ENCODE measurements at places on chromosomes 5 and 9.

DNA sequence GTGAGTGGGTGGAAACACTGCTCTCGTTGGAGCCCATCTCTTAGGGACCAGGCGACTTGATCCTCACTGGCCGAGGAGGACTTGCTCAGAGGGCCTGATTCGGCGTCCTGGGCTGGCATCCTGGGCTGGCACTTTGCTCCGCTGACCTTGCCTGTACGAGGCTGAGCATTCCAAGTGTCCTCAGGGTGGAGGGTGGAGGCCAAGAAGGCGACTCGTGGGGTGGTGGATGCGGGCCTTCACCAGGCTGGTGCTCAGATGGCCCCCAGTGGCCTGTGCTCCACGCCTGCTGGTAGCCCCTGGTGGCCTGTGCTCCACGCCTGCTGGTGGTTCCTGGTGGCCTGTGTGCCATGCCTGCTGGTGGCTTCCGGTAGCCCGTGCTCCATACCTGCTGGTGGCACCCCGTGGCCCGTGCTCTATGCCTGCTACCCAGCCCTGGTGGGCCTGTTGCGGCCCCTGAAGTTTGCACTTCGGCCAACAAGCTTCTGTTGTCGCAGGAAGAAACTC, 42.9 kb downstream of the PHF2 start:
- H3K27me3 ChIP-seq = no peaks in the 10 kb centered on the region
- H3K36me3 ChIP-seq = no peaks in the 10 kb centered on the region
- H3K4me1 ChIP-seq = no peaks in the 10 kb centered on the region
- DNase-seq = no peak
- no peak overlapping the region for H3K4me3 ChIP-seq

GRCh38 chr5:126125407-126125806, 297.8 kb upstream of the GRAMD2B start:
- DNase-seq = no peak
- H3K36me3 ChIP-seq = no peaks in the 10 kb centered on the region
- no peak overlapping the region for H3K4me3 ChIP-seq
- H3K4me1 ChIP-seq = peaks cover 27% of the 10 kb centered on the region
- H3K27ac ChIP-seq = peak overlapping the region; percentile 65
- no peaks in the 10 kb centered on the region for H3K27me3 ChIP-seq

DNA sequence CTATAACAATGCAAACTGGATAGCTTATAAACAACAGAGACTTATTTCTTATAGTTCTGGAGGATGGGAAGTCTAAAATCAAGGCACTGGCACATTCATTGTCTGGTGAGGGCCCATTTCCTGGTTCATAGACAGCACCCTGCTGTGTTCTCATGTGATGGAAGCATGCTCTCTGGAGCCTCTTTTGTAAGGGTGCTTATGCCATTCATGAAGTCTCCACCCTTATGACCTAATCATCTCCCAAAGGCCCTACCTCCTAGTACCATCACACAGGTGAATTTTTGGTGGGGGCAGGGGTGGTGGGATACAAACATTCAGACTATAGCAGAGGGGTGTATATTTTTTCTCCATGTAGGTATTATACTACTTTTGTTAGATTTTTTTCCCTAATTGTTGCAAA, 92.4 kb downstream of the UNC13B start:
- no peaks in the 10 kb centered on the region for H3K36me3 ChIP-seq
- no peak overlapping the region for H3K4me3 ChIP-seq
- H3K27me3 ChIP-seq = no peaks in the 10 kb centered on the region
- no peaks in the 10 kb centered on the region for H3K4me1 ChIP-seq
- no peak overlapping the region for H3K27ac ChIP-seq

DNA sequence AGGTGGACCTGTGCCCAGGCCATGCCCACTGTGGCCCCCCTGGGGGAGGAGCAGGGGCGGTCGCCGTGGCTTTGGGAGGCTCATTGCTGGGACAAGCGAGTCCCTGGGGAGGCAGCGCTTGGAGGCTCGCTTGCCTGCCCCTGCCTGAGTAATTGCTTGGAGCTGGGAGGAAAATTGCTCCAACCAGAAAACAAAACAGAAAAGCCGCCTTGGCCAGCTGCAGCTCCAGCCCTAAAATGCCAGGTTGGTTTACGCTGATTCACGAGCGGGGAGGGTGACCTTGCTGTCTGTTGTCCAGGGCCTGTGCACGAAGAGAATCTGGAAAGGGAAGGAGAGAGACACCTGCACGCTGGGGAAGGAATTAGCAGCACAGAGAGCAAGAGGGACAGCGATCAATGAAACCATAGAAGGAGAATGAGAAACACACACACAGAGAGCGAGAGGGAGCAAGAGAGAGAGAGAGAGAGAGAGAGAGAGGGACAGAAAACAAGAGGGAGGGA, 25.3 kb downstream of the NTNG2 start:
- no peak for DNase-seq
- no peaks in the 10 kb centered on the region for H3K36me3 ChIP-seq
- no peak overlapping the region for H3K4me3 ChIP-seq
- H3K27me3 ChIP-seq = peaks cover 51% of the 10 kb centered on the region

- H3K4me3 ChIP-seq = no peak overlapping the region
- no peak for DNase-seq
- H3K4me1 ChIP-seq = no peaks in the 10 kb centered on the region
- no peaks in the 10 kb centered on the region for H3K36me3 ChIP-seq
Observed at GRCh38 chr9:69317081-69317480, 7.9 kb upstream of the ENTREP1 start.

- H3K27ac ChIP-seq = no peak overlapping the region
- H3K4me3 ChIP-seq = no peak overlapping the region
- no peaks in the 10 kb centered on the region for H3K27me3 ChIP-seq
- H3K4me1 ChIP-seq = no peaks in the 10 kb centered on the region
- H3K36me3 ChIP-seq = no peaks in the 10 kb centered on the region
Observed at GRCh38 chr5:97443740-97444139, 260.7 kb upstream of the RIOK2 start.

DNA sequence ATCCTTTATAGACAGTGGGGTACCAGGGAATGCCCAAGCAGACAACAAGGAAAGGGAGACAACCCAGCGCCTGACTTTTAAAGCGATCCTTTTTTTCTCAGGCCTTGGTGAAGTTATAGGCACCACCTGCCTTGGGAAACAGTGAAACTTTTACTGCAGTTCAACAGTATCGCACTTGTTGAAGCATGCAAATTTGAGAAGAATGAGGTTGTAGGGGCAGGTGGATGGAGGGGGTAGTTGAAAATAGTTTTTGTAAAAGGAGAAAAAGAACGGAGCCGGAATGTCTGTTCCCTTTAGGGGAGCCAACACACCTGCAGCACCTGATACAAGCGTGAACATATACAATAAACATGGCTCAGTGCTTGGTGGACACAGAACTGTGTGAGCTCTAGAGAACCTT, 190.2 kb upstream of the NR3C1 start:
- H3K4me3 ChIP-seq = no peak overlapping the region
- DNase-seq = no peak
- H3K27me3 ChIP-seq = no peaks in the 10 kb centered on the region
- no peak overlapping the region for H3K27ac ChIP-seq
- peaks cover 48% of the 10 kb centered on the region for H3K4me1 ChIP-seq

GRCh38 chr9:107760469-107761242, 271.1 kb upstream of the KLF4 start:
- peaks cover 2% of the 10 kb centered on the region for H3K4me1 ChIP-seq
- no peak overlapping the region for H3K27ac ChIP-seq
- no peaks in the 10 kb centered on the region for H3K27me3 ChIP-seq
- no peak overlapping the region for H3K4me3 ChIP-seq

DNA sequence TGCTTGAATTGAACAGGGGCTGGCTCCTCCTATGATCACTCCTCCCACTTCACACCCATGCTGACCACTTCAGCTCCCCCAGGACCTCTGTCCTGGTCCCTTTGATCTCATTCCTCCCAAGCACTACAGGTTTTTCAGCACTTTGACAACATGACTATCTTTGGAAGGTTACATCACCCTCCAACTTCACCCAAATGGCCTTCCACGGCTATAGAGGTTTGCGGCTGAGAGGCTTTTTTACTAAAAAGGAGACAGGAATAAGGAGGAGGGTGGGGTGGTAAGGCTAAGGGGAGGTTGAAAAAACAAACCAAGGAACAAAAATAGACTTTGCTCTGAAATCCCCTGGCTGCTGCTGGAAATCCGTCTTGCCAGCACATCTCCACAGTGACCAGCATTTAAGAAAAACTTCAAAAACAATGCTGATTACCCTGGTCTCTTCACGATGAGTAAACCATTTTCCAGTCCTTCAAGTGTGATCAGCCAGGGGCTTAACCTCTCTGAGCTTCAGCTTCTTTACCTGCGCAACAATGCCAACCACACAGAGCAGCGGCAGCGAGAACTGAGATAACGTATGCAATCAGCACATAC, 102.7 kb downstream of the DPYSL3 start:
- peaks cover 59% of the 10 kb centered on the region for H3K4me1 ChIP-seq
- peaks cover 76% of the 10 kb centered on the region for H3K36me3 ChIP-seq
- peak overlapping the region; percentile 78 for H3K27ac ChIP-seq
- peak; percentile 79 for DNase-seq
- H3K27me3 ChIP-seq = no peaks in the 10 kb centered on the region

GRCh38 chr5:114789773-114790402, 379.8 kb downstream of the TRIM36 start:
- no peaks in the 10 kb centered on the region for H3K27me3 ChIP-seq
- H3K36me3 ChIP-seq = no peaks in the 10 kb centered on the region
- no peaks in the 10 kb centered on the region for H3K4me1 ChIP-seq
- no peak overlapping the region for H3K27ac ChIP-seq

GRCh38 chr9:7533376-7534090, 266.0 kb downstream of the DMAC1 start:
- H3K27ac ChIP-seq = no peak overlapping the region
- no peaks in the 10 kb centered on the region for H3K36me3 ChIP-seq

- H3K36me3 ChIP-seq = no peaks in the 10 kb centered on the region
- no peaks in the 10 kb centered on the region for H3K27me3 ChIP-seq
- DNase-seq = no peak
- H3K4me1 ChIP-seq = peaks cover 10% of the 10 kb centered on the region
- H3K27ac ChIP-seq = no peak overlapping the region
Observed at GRCh38 chr5:57986761-57987341, 473.0 kb downstream of the PLK2 start.

DNA sequence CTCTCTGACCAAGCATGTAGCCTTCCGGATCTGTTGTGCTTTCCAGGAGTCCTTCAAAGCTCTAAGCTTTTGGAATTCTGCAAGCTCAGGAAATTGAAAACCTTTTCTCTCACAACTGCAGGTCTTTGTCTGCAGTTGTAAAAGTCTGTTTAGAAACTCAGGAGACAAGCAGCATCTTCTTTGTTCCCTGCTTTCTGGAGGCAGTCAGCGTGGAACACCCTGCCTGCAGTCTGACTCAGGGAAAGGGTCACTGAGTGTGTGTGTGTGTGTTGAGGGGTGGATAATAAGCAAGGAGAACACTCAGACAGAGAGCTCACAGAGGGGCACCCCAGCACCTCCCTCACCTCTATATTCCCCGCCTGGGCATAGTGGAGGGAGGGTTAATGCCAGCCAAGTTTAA, 29.1 kb downstream of the KCNIP1 start:
- H3K27ac ChIP-seq = no peak overlapping the region
- no peak for DNase-seq
- H3K4me3 ChIP-seq = no peak overlapping the region
- no peaks in the 10 kb centered on the region for H3K27me3 ChIP-seq
- H3K36me3 ChIP-seq = no peaks in the 10 kb centered on the region

GRCh38 chr5:95866435-95867040, 44.0 kb upstream of the GLRX start:
- H3K36me3 ChIP-seq = no peaks in the 10 kb centered on the region
- H3K4me1 ChIP-seq = peaks cover 12% of the 10 kb centered on the region
- H3K27me3 ChIP-seq = no peaks in the 10 kb centered on the region
- H3K27ac ChIP-seq = no peak overlapping the region

- DNase-seq = no peak
- no peak overlapping the region for H3K4me3 ChIP-seq
- H3K36me3 ChIP-seq = no peaks in the 10 kb centered on the region
- no peaks in the 10 kb centered on the region for H3K27me3 ChIP-seq
- H3K27ac ChIP-seq = no peak overlapping the region
Observed at GRCh38 chr5:160341309-160341870, 29.0 kb upstream of the CCNJL start.

DNA sequence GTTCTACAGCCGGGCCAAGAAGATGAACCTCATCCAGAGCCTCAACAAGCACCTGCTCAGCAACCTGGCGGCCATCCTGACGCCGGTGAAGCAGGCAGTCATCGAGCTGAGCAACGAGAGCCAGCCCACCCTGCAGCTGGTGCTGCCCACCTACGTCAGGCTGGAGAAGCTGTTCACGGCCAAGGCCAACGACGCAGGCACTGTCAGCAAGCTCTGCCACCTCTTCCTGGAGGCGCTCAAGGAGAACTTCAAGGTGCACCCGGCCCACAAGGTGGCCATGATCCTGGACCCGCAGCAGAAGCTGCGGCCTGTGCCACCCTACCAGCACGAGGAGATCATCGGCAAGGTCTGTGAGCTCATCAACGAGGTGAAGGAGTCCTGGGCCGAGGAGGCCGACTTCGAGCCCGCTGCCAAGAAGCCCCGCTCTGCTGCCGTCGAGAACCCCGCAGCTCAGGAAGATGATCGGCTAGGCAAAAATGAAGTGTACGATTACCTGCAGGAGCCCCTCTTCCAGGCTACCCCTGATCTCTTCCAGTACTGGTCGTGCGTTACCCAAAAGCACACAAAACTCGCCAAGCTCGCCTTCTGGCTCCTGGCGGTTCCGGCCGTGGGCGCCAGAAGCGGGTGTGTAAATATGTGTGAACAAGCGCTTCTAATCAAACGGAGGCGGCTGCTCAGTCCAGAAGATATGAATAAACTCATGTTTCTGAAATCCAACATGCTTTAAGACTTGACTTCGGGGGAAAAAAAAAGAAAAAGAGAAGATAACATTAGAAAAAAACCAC, 28.5 kb downstream of the AMBP start:
- peaks cover 36% of the 10 kb centered on the region for H3K36me3 ChIP-seq
- no peak overlapping the region for H3K4me3 ChIP-seq

GRCh38 chr5:172685091-172685490, 44.0 kb downstream of the NEURL1B start:
- H3K36me3 ChIP-seq = peaks cover 20% of the 10 kb centered on the region
- no peak overlapping the region for H3K4me3 ChIP-seq
- no peaks in the 10 kb centered on the region for H3K27me3 ChIP-seq
- no peak overlapping the region for H3K27ac ChIP-seq
- DNase-seq = no peak
- H3K4me1 ChIP-seq = no peaks in the 10 kb centered on the region

GRCh38 chr5:61534481-61535267, 202.6 kb downstream of the ZSWIM6 start:
- no peak overlapping the region for H3K27ac ChIP-seq
- H3K36me3 ChIP-seq = peaks cover 90% of the 10 kb centered on the region
- DNase-seq = no peak
- no peaks in the 10 kb centered on the region for H3K4me1 ChIP-seq
- H3K27me3 ChIP-seq = no peaks in the 10 kb centered on the region

DNA sequence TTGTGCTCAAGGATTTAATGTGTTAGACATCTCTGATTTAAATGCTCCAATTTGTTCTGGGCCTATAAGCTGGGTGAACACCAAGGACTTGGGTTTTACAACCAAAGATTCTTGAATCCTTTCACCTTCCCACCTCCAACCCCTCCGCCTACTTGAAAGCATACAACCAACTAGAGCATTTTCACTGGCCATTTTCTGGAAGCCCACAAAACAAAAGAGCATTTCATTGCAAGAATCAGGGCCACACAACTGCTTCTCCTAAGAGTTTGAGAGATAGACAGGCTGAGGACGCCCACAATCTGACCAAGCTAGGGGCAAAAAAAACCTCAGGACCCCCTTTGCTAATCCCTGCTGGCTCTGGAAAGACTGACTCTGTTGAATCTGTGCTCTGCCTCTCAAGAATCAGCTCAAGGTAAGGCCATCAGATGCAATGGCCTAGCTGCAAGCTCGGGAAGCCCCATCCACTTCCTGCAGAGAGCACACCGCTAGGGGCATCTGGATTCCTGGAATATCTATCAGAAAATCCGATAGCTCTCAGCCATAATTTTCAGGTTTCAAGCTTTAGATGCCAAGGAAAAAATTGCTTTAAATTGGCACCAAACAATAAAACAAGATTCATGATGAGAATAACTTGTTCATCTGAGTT, 57.7 kb downstream of the RETREG1 start:
- no peak overlapping the region for H3K4me3 ChIP-seq
- no peaks in the 10 kb centered on the region for H3K27me3 ChIP-seq
- H3K27ac ChIP-seq = no peak overlapping the region
- DNase-seq = no peak
- H3K36me3 ChIP-seq = no peaks in the 10 kb centered on the region
